NCI-H1436 treated with DMSO at 0.1 percent for 48 hours (cell line): ENCODE measurements at places on chromosomes 4 and X.

DNA sequence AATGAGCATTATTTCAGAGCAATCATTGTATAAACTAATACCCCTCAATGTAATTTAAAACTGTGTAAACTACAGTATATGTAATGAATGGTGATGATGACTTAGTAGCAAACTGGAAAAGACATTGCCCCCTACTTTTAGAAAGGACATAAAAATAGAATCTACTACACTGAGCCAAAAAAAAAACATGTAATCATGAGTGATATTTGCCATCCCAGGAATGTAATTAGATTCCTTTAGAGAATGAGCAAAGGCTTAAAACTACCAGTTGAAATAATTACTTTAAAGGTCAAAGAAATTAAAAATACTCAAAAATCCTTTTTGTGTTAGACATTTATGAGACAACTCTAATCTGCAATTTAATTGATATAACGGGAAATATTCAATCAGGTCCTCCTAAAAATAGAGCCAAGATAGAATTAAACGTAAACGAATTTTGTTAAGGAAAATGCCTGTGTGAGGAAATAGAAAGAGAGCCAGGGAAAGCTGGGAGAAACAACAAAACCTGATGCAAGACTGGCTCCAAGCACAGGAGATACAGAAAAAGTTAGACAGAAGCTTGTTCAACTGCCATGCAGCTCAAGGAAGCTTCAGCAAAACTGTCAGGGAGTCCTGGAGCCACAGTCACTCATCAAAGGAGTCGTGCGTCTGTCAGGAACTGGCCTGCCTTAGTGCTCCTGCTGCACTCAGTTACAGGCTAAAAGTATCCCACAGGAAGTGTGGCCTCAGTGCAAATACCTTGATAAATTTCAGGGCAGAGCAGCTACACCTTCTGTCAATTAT, 655.7 kb upstream of the INTU start:
- no peak for DNase-seq

- DNase-seq: no peak
Observed at GRCh38 chr4:51842167-51842553, 793 bp upstream of the DCUN1D4 start.

- DNase-seq: no peak
Observed at GRCh38 chr4:23068287-23068686, 375.6 kb downstream of the GBA3 start.

DNA sequence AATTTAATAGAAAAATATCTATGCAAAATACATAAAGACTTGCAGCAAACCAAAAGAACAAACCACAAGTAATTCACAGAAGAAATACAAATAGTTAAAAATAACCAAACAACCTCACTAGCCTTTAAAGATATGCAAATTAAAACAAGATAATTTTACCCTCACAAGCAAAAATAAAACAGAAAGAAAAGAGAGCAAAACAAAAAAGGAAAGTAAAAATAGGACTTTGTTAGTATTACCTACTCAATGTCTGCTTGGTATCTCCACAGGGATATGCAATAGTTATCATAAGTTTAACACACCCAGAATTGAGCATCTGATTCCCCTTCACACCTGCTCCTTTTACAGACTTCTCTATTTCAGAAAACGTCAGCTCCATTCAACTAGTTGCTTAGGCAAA, 737.5 kb upstream of the MAGEB2 start:
- DNase-seq: no peak

DNA sequence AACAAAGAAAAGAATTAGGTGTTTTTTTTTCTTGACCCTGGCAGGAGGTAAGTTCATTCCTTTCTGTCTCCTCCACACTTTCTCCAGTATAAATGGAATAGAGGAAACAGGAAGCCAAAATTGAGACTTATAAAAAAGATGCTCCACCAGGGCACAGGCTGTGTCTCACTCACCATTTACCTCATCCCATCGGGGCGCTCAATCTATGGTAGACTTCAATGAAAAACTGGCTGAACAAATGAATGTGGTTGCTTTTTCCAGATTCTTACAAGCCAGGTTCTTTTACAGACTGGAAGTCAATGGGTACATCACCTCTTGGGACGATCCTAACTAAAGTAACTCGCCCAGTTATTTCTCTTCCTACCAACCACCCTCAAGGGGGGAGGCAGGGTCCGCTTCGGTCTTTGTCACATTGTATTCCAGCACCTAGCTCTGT, 685 bp downstream of the COMMD8 start:
- no peak for DNase-seq

DNA sequence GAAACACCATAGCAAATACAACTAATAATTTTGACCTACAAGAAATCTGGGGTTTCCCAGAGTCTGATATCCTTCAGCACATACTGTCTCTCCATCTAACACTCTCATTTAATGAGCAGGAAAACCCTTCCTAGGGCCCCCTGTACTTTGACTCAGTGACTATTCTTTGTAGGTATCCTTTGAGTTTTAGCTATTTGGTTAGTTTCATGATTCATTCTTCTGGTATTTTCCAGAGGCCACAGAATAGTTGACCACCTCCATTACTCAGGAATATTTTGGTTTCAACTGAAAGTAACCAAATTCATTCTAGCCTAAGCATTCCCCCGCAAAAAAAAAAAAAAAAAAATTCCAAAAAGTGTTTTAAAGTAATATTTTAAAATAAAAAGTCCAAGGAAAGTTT, 140.0 kb downstream of the IDS start:
- DNase-seq: no peak

DNA sequence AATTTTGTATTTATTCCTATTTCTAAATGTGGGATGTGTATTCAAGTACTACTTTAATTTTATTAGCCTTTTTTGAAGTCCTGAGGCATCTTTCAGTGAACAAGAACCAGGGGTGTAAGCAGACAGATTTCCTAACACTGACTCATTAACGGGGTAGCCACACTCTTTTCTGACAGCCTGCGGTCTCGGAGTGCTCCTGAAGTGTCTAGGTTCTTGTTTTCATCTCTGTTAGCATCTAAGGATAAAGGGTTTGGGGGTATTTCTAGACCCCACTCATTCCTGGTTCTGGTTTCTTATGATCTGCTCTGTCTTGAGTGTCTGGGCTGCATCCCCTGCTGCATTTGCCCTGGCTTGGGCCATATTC, 71.9 kb downstream of the GC start:
- DNase-seq: no peak

- DNase-seq: no peak
Observed at GRCh38 chr4:36321176-36321575, 39.8 kb downstream of the DTHD1 start.

GRCh38 chrX:104288269-104288668, 33.5 kb upstream of the ESX1 start:
- no peak for DNase-seq

DNA sequence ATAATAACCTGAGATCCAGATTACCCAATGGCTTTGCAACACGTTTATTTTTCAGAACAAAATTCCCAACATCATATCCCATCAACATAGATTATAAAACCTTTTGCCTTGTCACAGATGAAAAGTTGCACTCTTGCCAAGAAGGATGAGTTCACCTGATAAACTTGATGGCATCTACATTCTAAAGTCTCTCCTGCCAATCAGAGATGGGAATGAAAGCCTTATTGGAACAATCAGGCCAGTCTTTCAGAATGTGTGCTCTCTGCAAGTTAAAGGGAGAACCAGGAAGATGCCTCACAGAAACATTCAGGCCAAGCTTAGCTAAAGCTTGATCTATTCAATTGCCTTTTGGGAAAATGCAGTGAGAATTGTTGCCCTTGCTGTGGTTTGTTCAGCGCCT, 1.3 kb downstream of the LPAR4 start:
- no peak for DNase-seq

DNA sequence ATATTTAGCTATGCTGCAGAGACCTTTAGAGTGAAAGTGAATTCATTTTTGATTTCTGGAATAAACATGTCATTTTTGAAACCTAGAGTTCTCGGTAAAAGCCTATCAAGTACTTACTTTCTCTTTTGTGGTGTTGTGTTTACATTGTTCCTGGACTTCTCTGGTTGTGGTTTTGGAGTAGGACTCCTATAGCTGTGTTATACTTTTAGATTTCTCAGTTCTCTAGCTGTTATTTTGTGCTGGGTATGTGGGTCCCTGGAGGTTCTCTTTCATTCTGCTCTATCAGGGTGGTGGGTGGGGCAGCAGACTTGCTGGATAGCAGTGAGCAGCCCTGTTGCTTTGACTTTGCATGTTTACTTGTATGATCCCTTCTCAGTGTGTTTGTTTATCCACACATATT, 25.6 kb upstream of the MSMO1 start:
- no peak for DNase-seq

- DNase-seq: no peak
Observed at GRCh38 chrX:17680732-17681413, 56.4 kb upstream of the SCML1 start.

GRCh38 chrX:103878466-103879122, 46.5 kb upstream of the RAB9B start:
- no peak for DNase-seq

GRCh38 chrX:72634331-72634730, 61.7 kb upstream of the HDAC8 start:
- no peak for DNase-seq

- no peak for DNase-seq
Observed at GRCh38 chr4:55610381-55610780, 18.3 kb upstream of the PDCL2 start.

- no peak for DNase-seq
Observed at GRCh38 chr4:163384434-163384833, 40.7 kb downstream of the NPY5R start.

DNA sequence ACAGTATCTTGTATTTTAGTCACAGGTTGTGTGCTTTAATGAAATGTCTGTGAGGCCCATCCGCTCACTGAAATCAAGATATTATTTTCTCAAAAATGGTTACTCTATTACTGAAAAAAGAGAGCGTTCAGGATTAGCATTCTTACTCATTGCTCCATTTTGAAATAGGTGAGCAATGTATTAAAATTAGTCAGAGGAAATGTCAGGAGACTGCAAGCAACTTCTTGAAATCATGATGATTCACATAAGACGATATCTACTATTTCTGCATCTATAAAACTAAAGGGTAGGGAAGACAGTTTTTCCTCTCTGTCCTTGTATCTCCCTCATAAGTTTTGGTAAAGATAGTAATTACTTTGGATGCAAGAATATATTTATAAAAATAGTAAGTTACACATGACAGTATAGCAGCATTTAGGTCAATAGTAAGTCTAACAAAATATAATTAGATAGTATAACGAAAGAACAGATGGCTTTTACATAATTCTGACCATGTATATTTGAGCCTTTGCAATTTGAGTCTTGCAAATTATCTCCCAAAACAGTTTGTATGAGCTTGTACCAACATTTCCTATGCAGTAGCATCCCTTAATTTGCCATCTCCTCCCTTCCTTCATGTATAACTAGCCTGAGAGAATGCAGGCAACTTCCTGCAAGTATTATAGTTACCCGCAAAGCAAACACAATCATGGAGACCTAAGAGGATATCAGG, 937.8 kb downstream of the PCDH7 start:
- no peak for DNase-seq

DNA sequence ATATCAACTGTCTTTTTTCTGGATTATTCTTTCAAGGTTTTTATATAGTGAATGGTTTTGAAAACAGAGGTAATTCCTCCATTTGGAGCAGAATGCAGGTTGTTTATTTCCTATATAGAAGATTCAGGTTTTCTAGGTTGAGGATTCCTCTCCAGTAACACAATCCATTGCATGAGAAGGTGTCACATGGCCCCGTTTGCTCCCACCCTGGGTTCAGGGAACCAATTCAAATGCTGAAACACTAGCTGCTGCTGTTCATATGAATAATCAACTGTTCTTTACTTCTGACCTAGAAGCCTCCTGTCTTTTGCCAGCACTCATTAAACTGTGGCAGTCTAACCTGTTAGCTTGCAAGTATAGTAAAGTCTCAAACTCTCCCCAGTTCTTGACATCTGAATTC, 1316.9 kb upstream of the TENM3 start:
- DNase-seq: no peak

GRCh38 chr4:121696581-121697461, at the start of gene ANXA5:
ANXA5 (minus strand) TSS chr4:121696980; CDS start chr4:121696589, 391 bp downstream.
- DNase-seq: no peak

DNA sequence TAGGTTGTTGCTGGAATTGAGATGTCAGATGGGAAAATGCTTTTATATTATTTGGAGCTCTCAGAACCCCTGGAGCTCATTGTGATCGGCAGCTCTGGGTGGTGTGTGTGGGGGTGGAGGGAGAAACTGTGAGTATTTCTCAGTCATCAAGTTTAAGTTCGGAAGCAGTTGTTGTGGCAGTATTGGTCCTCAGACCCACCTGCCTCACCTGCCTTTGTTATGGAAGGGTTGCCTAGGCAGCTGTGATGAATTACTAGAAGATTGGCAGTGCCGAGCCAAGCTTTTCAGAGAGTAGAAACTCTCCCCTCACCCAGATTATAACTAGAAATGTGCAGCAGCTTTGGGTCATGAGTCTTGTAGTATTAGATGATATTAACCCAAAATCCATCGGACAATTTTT, 9.5 kb downstream of the IGSF1 start:
- no peak for DNase-seq

GRCh38 chr4:137861682-137862081, 329.4 kb upstream of the PCDH18 start:
- DNase-seq: no peak

DNA sequence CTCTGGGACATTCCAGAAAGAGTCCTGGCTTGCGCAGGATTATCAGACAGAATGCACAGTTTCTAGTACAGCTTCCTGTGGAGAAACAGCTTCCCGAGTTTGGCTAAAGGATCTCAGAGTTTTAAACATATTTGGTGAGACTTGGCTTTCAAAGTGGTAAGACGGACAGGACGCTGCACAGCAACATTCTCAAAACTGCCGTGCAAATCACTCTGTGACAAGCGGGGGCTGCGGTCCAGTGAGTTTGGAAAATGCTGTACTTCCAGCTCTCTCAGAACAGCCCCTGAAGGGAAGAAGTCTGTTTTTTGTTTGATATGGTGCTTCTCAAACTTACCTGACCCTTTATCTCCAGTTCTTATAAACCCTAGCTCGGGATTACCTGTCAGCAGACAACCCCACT, 18.1 kb downstream of the LGI2 start:
- no peak for DNase-seq

- no peak for DNase-seq
Observed at GRCh38 chr4:168577624-168578023, 80.8 kb downstream of the PALLD start.

DNA sequence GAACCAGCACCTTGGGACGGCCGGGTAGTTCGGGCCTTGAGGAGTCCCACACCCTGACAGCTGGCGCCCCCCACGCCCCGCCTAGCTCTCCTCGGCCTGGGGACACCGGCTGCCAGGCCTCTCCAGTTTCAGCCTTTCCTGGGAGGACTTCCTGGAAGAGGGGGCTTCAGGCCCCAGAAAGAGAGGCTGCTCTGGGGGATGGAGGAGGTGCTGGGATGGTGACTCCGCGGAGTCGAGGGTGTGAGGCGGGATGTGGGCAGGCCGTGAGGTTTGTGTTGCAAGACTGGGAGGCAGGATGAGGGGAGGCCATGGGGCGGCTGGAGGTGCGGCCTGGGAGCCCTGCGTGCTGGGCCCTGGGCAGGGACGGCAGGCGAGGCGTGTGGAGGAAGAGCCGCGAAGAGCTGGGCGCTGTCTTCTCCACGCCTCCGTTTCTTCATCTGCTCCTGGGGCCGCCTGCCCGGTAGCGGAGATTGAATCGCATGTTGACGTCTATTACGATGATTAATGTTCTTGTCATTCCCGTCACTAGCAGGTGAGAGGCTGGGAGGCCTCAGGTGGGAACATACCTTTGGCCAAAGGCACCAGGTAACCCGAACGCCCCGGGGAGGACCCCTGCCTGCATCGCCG, 918 bp upstream of the FGFRL1 start:
- no peak for DNase-seq

GRCh38 chrX:40411340-40412111, 169.2 kb upstream of the ATP6AP2 start:
- no peak for DNase-seq

GRCh38 chr4:66972087-66972486, 573.2 kb downstream of the CENPC start:
- no peak for DNase-seq
